CD4-positive, alpha-beta T cell treated with Interleukin-6 for 4 hours (primary cell): ENCODE measurements at places on chromosomes 3 and 15.

- no peak for DNase-seq
Observed at GRCh38 chr3:53712817-53713388, 133.3 kb downstream of the CHDH start.

DNA sequence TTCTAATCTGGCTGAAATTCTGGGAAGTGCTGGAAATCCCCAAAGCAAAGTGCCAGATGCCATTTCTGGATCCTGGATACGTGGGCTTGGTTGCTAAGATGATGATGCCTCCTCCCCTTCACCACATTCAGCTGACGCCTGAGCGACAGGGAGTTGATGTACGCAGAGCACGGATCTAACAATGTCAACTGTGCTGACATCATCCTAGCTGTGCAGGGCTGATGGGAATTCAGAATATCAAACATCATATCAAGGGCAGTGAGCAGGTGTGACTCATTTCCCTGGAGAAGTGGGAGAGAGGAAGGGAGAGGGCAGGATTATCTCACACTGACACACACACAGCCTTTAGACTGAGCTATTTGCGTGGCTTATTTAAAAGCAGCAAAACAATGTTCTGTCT lies 92.6 kb upstream of the ZBTB20 start:
- no peak for DNase-seq

DNA sequence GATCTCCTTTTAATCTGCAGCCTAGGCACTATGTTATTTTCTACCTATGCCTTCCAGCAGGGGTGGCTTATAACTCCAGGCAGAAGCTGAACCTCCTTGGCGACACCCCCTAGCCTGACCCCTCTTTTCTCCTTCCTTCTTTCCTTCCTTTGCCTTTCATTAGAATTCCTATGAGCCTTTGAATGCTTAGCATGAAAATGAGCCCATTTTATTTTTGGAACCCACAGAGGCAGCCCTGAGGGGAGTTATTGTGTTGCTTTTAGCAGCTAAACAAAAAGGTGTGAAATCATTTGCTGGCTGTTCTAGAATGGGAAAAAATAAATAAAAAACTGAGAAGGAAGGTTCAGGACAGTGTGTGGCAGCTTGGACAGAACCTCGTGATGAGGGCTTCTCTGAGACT lies 164.6 kb upstream of the ICE2 start:
- no peak for DNase-seq

DNA sequence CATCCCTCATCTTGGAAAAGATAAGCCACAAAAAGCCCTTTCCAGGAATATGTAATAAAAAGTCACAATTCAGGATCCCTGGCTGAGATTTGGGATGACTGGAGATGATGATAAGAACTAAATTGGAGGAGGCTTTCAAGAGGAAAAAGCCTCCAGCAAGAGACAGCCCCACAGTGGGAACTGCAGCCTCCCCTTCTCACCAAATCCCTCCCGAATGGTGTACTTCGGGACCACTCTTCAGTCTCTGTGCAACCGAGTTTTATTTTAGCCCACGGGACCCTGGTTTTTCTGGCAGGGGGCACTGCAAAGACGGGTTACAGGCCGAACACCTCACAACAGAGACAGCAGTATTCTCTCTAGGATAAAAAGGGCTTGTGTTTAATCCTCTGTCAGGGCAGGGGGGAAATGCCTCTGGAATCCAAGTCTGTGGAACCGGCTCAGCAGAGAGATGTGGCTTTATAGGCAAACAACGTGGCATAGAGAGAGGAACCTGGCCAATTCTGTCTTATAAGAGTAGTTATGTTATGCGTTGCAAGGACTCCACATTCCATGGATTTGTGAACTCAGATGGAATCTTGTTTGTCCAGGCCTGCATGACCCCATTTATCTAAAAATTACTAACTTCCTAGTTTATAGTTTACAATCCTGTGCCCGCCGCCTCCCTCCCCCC lies 1.2 kb upstream of the LMCD1 start:
- DNase-seq, result no peak

DNA sequence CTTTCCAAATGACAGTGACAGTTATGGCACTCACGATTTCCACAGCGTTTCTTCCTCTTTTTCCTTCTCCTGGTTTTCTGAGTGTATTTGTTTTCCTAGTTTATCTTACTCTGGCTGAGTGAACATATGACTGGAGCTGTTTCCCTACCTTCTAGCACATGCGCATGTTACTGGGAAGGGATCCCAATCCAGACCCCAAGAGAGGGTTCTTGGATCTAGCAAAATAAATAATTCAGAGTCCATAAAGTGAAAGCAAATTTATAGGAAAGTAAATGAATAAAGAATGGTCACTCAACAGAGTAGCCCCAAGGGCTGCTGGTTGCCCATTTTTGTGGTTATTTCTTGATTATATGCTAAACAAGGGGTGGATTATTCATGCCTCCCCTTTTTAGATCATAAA lies 23.8 kb downstream of the METTL6 start:
- no peak for DNase-seq
